ENCODE measurements at places on chromosomes 3 and 15.

DNA sequence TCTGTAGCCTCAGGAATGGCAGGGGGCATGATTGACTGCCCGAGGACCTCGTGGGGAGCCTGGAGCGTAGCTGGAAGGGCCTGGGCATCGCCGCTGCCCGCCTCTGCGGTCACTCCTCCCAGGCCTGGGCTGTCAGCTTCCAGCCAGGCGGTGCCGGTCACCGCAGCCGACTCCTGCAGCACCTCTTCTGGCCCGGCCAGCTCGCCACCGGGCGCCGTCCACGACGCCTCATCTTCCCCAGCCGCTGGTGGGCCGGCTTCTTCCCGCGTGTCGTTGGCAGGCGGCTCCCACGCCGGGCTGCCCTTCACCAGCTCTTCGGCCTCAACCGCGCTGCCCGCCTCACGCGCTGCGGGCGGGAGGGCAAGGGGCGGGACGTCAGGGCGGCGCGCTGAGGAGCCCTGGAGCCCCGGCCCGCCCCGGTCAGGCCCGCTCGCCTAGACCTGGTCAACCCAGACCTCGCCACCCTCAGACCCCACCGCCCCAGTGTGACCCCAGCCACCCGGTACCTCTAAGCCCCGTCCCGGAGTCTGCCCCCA is 1.0 kb downstream of the CSPG5 start:
- no peak for DNase-seq

- no peak for DNase-seq
These were observed 286.3 kb downstream of the ZNF385D start for GRCh38 chr3:21464746-21465145.

GRCh38 chr15:72445426-72445825 is 28.7 kb upstream of the ARIH1 start:
- DNase-seq, result peak; percentile 94

- DNase-seq, result peak; percentile 89
These were observed 10.4 kb upstream of the POLR2M start for GRCh38 chr15:57696146-57696545.

DNA sequence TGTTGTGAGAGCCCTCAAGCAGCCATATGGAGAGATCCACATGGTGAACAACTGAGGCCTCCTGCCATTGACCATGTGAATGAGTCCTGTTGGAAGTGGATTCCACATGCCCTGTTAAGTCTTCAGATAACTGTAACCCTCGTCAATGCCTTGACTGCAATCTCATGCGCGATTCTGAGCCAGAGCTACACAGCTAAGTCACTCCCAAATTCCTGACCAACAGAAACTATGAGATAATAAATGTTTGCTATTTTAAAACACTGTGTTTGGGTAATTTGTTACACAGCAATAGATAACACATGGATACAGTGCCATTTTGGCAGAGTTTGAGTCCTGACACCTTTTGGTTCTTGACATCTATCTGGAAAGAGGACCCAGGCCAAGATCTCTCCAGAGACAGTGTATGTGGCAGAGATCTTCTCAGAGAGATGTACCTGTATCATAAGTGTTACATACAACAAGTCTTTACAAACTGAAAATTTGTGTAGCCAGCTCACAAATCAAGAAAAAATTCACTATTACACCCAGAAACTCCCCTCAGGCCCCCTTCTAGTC is 34.5 kb upstream of the BNC1 start:
- no peak for DNase-seq

DNA sequence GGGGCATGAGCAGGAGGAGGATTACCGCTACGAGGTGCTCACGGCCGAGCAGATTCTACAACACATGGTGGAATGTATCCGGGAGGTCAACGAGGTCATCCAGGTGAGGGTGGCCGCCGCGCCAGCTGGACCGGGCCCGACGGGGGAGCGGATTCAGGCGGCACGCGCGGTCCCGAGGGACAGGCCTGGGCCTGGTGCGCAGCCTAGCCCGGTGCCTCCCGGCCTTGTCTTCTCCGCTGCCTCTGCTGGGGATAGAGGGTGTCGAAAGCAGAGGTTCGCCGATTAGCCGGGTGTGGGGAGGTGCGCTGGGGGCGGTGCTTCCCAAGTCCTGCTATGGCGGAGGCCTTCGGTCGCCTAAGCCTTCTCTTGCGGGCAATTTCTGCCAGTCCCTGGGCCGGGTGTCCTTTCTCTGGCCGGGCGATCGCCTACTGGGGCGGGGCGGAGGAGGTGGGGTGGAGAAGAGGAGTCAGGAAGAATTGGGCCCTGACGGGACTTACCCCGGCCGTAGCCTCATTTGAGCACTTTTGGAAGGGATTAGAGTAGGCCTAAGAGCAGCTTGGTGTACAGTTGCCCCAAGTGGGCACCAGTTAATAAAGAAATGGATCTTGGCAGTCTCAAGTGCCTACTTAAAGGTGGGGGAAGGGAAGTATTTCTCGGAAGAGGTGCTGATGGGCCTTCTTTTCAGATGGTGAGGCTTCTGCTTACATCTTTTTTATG is 940 bp downstream of the ARIH1 start:
- DNase-seq, result peak; percentile 83

DNA sequence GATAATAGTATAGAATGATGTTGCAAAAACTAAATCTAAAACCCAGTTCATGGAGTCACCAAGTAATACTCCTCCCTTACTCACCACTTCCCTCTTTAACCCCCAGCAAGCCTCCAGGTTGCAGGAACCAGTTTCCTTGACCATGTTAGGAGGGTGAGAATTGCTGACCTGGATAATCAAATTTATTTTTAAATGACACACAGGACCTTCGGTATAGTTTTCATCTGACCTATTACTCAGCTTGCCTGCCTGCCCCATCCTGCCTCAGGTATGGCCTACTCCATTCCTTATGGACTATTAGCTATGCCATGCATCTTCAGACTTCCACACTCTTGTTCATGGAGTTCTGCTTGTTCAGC is 883 bp downstream of the RTP4 start:
- no peak for DNase-seq

GRCh38 chr15:78101423-78102105 is 9.2 kb downstream of the SH2D7 start:
- no peak for DNase-seq

DNA sequence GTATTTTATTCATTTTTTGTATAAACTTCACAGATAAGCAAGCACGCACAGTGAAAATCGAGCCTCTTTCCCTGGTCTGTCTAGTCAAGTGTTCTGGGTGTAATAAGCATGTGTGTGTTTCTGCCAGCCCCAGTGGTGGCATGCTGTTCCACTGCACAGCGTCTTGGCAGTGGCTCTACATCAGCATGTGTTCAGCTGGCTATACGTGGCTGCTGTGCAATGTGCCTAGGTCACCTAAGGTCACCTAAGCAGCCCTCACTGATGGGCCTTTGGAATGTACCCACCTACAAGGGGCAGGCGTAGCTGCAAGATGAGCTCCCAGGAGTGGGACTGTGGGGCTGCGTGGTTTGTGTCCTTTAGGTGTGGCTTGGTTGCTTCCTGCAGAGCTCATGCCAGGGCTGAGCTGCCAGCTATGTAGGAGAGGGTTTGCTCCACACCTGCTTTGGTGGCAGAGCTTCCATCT is 4.9 kb downstream of the LIMD1 start:
- no peak for DNase-seq

DNA sequence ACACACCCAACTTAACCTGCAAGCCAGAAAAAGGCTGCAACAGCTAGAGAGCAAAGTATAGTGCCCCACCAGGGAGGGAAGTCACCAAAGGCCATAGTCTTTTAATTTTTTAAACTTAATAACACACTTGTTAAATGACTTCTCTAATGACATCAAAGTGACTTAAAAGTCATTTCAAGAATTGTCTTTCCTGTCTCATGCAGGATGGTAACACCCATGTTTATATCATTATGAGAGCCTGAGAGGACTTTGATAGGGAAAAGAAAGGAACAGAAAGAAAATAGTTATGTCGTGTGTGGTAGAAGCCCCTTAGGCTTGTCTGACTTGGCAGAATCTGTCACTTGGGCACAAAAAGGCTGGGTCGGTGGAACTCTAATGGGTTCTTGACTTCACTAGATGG is 57.9 kb upstream of the C2CD4B start:
- DNase-seq, result no peak

GRCh38 chr3:24688446-24689148 is 193.9 kb upstream of the THRB start:
- no peak for DNase-seq

DNA sequence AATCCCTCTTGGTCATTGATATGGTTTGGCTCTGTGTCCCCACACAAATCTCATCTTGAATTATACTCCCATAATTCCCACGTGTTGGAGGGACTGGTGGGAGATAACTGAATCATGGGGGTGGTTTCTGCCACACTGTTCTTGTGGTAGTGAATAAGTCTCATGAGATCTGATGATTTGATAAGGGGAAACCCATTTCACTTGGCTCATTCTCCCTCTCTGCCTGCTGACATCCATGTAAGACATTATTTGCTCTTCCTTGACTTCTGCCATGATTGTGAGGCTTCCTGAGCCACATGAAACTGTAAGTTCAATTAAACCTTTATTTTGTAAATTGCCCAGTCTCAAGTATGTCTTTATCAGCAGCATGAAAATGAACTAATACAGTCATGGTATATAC is 106.9 kb upstream of the UBP1 start:
- no peak for DNase-seq

DNA sequence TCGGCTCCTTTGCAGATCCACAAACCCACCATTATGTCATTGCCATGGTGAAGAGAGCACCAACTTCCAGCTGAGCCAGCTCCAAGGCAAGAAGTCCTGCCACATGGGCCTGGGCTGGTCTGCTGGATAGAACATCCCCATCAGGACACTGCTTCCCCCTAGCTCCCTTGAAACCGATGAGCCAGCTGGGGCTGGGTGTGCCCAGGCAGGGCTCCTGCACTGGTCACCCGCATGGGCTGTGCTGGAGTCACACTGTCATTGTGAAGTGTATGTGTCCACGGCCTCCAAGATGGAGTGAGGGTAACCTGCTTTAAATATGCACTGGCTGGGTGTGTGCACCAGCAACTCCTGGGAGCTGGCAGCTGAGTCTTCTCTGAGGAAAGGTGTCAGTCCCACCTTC is 31.0 kb upstream of the TOPBP1 start:
- no peak for DNase-seq

DNA sequence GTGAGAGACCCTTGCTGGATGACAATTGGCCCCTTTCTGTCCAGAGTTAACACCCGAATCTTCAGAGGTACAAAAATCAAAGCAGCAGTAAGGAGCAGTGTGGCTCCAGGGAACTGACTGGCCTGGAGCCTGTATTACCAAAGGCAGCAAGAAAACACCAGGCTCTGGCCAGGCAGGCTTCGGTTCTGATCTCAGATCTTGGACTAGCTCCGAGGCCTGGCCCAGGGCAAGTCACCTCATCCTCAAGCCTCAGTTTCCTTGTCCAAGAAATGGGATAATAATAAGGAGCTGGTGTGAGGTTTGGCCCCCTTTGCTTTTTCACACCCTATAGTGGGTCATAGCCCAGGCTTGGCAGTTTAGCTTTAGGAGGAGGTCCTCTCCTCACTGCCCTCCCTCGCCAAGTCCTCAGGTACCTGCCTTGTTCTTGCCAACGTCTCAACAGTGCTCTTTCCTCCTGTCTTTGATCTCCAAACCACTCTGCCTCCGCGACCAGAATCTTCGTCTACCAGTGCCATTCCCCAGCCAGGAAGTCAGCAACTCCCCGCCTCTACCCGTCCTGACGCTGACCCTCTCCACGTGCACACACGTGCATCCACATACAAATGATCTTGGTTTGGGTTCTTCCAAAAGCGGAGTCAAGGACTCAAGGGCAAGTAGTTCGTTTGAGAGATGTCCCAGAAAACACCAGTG is 82.6 kb upstream of the TLE3 start:
- no peak for DNase-seq

DNA sequence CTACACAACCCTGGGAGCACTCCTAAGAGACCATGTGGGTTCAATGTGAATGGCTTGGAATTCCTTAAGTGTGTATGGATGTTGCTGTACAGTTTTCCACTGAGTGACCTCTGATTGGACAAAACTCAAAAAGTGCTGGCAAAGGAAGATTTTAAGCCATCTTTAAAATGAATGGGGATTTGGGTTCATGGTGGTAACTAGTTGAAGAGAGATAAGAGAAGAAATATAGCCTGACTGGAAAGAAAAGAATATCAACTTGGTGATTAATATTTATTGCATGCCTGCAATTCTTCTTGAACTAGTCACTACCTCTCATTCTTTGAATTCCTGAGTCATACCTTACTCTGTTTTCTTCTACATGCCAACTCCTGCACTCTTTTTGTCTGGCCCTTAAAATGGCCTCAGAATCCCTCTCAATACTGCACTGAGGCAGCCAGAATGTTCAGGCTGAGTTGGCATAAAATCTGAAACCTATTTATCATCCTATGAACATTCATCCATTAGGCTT is 124.7 kb downstream of the RPL22L1 start:
- DNase-seq, result no peak

DNA sequence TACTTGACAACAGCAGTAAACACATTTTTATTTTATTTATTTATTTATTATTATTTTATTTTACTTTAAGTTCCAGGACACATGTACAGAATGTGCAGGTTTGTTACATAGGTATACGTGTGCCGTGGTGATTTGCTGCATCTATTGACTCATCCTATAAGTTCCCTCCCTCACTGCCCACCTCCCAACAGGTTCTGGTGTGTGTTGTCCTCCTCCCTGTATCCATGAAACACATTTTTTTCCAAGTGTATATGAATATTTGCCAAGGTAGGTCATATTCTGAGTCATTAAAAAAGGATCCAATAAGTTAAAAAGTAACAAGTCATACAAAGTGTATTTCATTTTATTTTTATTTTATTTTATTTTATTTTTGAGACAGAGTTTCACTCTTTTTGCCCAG is 567.3 kb upstream of the KCNMB2 start:
- DNase-seq, result no peak

GRCh38 chr3:157868946-157869345 is 237.3 kb downstream of the SHOX2 start:
- no peak for DNase-seq

GRCh38 chr3:11554236-11554610 is 89.5 kb downstream of the VGLL4 start:
- DNase-seq, result no peak

DNA sequence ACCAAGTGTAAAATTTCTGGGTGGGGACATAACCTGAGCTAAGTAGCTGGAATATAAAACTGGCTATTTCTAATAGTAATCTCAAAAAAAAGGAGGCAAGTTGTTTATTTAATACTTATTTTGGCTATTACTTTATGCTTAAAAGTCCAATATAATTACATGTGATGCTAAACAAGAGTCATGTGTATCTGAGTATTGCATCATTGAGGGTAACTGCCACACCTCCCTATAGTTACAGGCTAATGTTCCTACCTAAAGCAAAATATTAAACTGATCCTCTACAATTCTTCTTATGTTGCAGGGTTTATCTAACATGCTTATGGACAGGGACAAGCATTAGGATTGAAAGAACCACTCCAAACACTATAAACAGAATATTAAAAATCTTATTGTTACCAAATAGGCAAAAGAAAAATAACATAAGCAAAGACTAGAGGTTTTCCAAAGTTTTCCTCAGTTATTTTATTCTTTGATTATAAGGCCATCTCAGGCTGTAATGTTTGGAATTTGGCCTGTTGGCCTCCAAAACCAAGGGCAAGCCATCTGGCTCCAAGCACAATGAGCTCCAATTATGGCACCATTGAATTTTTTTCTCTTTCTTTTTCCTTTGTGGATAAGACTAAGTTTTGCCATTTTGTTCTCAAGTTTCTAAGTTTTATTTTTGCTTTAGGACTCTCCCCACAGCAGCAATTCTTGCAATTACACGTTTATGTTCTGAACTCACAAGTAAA is 75.8 kb upstream of the ABI3BP start:
- DNase-seq, result no peak

GRCh38 chr3:35088943-35089342 is 550.4 kb upstream of the ARPP21 start:
- DNase-seq, result no peak

- DNase-seq, result no peak
These were observed 48.0 kb downstream of the UNC13C start for GRCh38 chr15:54026258-54026657.

GRCh38 chr3:23648326-23648995 is 157.3 kb upstream of the UBE2E1 start:
- peak; percentile 95 for DNase-seq

Data from NCI-H82 (cell line).